ENCODE measurements at places on chromosomes 4 and X.

DNA sequence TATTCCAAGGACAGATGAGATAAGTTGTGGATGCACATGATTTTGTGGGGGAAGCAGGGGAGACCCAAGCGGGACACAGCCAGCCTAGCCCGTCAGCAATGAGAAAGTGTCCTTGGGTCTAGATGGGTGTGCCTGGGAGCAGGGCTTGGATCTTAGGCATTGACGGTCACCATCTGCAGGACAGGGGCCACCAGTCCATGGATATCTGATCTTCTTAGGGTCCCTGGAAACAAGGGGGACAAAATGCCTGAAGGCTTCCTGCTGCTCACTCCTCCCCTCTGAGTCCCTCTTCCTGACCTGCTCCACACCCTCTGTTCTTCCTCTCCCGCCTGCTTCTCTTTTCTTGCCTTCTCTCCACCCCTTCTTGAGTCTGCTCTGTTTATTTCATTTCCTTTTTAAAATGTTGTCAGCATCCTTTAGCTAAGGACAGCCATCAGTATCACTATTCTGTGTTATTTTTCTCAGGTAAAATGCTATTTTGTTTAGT is 298.4 kb downstream of the RAPGEF2 start:
- H3K27ac ChIP-seq, result no peak overlapping the region
- no peaks in the 10 kb centered on the region for H3K36me3 ChIP-seq
- H3K4me3 ChIP-seq, result no peak overlapping the region

- DNase-seq, result no peak
- H3K36me3 ChIP-seq, result no peaks in the 10 kb centered on the region
- no peaks in the 10 kb centered on the region for H3K27me3 ChIP-seq
- no peak overlapping the region for H3K4me3 ChIP-seq
These were observed 16.9 kb downstream of the FNIP2 start for GRCh38 chr4:158785718-158786117.

DNA sequence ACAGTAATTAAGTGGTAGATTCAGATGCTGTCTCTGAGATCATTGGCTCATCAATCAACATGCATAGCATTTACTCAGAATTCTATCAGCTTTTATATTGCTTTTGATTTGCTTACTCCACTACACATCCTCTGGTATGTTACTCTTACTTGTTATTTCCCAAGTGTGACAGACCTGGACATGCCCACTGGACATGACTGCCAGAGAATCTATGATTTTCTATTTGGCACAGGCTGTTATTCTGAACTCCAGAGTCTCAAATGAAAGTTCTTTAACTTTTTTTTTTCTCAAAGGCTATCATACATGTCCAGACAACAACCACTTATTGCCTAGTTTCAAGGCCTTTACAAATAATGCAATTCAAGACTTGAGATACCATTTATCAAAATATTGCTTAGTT is 116.1 kb upstream of the ARHGAP24 start:
- no peak overlapping the region for H3K27ac ChIP-seq
- DNase-seq, result no peak
- no peaks in the 10 kb centered on the region for H3K4me1 ChIP-seq
- no peak overlapping the region for H3K4me3 ChIP-seq
- no peaks in the 10 kb centered on the region for H3K36me3 ChIP-seq
- no peaks in the 10 kb centered on the region for H3K27me3 ChIP-seq

GRCh38 chrX:150007356-150007755 is 69.1 kb upstream of the EOLA2 start:
- no peaks in the 10 kb centered on the region for H3K27me3 ChIP-seq
- no peak overlapping the region for H3K27ac ChIP-seq
- H3K4me1 ChIP-seq, result no peaks in the 10 kb centered on the region
- H3K4me3 ChIP-seq, result no peak overlapping the region

DNA sequence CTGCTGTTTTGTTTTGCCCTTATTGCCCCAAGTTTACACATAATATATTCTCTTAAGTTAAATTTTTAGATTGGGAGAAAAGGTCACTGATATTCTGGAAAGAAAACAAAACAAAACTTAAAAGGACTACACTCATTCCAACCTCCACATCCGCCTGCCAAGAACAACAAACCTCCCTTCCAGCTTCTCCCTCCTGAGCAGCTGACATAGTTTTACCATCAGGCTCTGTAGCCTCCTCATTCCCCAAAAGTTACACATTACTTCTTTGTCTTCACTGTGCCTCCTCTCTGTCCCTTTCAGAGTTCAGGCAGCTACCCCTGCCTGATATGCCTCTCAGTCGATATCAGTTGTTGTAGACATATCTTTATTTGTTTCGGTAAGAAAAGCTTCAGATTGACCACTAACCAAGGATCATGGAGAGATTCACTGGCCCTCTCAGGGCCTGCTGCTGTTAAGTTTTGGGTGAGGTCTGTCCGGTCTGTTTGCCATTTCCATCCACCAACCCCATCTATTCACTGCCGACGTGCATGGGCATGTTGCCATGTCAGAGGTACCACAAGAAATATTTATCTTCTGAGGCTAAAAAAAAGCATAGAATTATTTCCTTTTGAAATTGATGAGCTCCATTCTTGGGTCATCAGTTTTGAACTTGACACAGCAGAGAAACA is 164.1 kb downstream of the GASK1B start:
- no peaks in the 10 kb centered on the region for H3K36me3 ChIP-seq
- H3K4me1 ChIP-seq, result peaks cover 19% of the 10 kb centered on the region
- no peaks in the 10 kb centered on the region for H3K27me3 ChIP-seq
- H3K27ac ChIP-seq, result no peak overlapping the region

- H3K4me3 ChIP-seq, result no peak overlapping the region
- no peaks in the 10 kb centered on the region for H3K36me3 ChIP-seq
- peaks cover 20% of the 10 kb centered on the region for H3K27me3 ChIP-seq
These were observed 32.2 kb downstream of the RNF212 start for GRCh38 chr4:1080961-1081688.

GRCh38 chr4:15515106-15515505 is 45.4 kb downstream of the CC2D2A start:
- H3K4me1 ChIP-seq, result no peaks in the 10 kb centered on the region
- H3K27ac ChIP-seq, result no peak overlapping the region
- no peaks in the 10 kb centered on the region for H3K27me3 ChIP-seq

- H3K27me3 ChIP-seq, result no peaks in the 10 kb centered on the region
- H3K27ac ChIP-seq, result no peak overlapping the region
- H3K36me3 ChIP-seq, result peaks cover 6% of the 10 kb centered on the region
- H3K4me3 ChIP-seq, result no peak overlapping the region
- DNase-seq, result no peak
- H3K4me1 ChIP-seq, result peaks cover 14% of the 10 kb centered on the region
These were observed 2.9 kb downstream of the USP11 start for GRCh38 chrX:47235691-47236103.
